ENCODE measurements at places on chromosomes 6 and 20.

- DNase-seq: no peak
Observed at GRCh38 chr6:40666530-40666929, 79.4 kb upstream of the LRFN2 start.

DNA sequence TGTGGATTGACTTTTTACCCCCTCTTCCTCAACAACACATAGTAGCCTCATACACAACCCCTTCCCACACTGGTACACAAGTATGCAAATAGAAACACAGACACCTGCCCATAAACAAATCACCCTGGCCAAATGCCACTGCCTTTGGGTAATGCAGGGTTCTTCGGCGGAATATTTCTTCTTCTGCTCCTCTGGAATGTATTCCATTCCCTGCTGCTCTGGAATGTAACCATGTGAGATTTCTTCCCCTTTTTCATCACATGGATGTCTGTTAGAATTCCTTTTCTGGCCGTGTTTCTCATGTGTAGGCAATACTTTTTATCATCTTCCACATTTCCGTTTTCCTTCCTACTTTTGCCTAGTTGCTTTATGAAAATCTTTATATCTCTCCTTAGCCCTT, 76.1 kb upstream of the TPD52L1 start:
- DNase-seq: no peak

DNA sequence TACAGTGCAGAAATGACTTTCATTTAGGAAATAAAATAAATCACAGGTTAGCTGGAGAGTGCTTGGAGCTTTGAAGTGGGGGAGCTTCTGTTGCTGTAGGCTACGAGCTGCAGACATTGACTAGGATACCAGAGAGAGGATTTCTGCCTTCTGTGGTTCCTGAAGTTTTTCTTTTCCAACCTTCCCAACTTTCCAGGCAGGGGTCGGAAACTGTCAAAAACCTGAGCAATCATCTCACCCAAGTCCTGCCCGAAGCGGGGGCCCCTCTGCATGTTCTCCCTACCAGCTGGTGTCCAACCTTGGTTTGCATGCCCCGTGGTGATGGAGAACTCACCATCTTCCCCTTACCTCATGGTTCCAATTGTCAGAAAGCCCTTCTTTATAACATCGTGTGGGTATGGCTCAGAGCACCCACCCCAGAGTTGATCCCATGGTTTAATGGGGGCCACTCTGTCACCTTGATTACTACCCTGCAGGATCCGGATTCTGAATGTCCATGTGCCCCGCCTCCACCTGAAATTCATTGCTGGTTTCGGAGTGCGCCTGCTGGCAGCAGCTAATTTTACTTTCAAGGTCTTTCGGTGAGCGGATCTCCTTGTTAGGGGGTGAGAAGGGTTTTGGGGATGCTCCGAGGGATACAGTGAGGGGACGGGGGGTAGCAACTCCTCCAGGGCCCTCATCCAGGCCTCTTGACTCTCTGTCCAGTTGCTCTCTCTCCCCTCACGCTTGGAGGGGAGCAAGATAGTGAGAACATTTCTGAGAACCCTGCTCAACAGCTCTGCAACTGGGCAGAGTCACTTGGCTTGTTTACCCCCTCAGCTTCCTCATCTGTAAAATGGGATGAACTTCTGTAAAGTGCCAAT, 5.1 kb downstream of the BPIFB2 start:
- DNase-seq: no peak

DNA sequence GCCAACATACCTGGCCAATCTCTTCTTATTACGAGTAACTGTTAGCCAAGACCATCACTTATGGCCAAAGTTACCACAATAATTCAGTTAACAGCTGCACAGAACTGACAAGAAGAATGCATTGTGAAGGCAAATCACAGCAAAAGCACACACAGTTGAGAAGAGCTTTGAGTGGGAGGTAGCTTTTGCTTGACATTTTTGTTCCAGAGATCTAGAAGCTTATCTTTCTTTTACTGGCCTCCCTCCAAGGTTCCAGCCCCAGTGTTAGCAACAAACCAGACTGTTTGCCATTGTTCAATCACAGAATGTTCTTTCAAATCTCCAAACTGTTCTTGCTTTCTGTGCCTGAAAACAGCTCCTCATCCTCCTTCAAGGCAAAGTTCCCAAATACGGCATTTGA, 35.9 kb upstream of the IRAK1BP1 start:
- DNase-seq: no peak

DNA sequence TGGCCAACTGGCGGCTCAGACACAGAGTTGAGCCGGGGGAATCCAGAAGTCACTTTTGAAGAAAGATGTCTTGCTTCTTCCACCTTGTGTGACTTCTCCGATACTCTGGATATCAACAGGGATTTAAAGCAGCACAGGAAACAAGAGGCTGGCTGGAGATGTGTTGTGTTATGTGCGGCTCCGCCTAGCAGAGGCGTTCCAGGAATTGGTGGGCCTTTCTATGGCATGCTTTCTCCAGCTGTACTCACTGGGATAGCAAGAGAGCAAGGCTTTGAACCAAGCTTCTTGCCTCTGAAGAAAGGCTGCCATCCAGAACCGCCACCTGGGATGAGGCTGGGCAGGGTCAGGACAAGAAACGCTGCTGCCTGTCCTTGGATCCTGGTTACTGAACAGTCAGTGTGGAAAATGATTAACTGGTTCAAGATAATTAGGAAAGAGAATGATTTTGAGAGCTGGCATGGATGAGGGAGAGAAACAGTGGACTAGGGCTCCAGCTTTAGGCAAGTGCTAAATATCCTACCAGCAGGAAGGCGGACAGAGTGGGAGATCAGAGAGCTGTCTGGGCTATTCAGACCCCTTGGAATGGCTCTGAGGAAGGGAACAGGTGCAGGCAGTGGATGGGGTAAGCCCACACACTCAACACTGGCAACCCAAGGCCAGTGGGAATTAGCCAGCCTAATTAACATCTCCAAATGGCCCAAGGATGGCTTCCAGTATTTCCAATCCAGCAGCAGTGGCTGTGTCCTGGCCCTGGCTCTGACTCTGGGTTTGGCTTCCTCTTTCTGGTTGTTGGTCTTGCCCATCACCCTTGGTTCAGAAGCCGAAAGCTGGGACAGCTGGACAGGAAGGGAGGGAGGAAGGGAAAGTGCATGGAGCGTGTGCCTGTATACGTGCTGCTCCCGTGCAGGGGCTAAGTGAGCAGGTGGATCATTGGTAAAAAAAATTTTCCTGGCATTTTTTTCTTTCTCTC, 31.9 kb downstream of the INSM1 start:
- DNase-seq: no peak

GRCh38 chr6:10586302-10586701, 65.2 kb downstream of the GCNT2 start:
- no peak for DNase-seq

DNA sequence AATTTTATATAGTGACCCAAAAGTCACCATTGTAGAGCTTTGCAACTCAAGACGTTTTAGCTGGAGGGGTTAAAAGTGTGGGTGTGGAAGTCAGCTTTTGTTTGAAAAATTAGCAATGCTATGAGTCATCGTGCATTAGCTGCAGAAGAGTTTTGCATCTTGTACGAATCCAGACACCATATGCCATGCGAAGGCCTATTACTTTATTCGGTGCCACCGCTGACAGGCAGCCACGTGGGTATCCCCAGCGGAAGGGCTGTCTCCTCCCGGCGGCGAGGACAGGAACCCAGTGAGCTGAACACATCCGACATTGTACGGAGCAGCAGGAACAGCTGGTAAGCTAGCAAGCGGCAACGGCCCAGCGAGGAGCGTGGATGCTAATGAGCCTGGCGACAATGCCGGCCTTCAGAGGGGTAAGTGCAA, 84.4 kb downstream of the INSM1 start:
- no peak for DNase-seq

DNA sequence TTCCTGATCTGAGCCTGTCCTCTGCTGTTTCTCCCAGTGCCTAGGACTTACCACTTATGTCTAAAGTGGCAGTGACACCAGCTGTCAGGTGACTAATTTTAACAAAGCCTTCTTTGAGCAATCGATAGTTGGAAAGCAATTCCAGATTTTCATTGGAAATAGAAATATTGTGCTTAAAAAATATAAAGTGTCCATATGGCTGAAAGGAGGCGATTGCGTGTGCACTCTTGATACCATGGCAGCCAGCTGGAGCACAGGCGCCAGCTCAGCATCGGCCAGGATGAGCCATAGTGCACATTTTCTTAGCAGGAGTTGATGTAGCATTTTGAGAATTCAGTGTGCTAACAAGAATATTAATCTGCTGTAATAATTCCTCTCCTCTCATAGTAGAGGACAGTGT, 70.0 kb downstream of the LRRC1 start:
- no peak for DNase-seq

- no peak for DNase-seq
Observed at GRCh38 chr20:15555913-15556312, 1017.3 kb downstream of the KIF16B start.
